ENCODE measurements at places on chromosomes 3 and 15.

DNA sequence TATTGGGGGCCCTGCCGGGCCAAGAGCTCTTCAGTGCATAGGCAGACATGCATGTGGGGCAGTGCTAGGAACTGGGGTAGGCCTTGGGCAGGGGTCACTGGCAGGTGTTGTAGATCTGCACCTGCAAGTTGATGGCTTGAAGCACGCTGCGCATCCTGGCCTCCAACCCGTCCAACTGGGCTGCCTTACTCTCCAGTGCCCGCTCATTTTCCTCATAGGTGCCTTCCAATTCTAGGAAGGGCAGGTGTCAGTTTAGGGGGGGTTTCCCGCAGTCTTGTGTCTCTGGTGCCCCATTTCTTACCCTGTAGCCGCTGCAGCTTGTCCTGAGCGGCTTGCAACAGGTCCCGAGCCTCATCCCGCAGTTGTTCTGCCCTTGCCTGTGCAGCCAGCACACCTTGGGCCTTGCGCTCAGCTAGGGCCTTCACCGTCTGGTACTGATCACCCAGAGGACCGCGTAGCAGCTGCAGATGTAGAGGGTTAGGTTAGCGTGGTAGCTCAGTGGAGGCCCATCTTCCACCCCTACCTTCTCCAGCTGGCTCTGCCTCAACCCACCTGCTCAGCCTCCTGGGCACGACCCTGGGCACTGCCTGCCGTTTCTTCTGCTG is 611 bp upstream of the USP19 start:
- no peak for DNase-seq

DNA sequence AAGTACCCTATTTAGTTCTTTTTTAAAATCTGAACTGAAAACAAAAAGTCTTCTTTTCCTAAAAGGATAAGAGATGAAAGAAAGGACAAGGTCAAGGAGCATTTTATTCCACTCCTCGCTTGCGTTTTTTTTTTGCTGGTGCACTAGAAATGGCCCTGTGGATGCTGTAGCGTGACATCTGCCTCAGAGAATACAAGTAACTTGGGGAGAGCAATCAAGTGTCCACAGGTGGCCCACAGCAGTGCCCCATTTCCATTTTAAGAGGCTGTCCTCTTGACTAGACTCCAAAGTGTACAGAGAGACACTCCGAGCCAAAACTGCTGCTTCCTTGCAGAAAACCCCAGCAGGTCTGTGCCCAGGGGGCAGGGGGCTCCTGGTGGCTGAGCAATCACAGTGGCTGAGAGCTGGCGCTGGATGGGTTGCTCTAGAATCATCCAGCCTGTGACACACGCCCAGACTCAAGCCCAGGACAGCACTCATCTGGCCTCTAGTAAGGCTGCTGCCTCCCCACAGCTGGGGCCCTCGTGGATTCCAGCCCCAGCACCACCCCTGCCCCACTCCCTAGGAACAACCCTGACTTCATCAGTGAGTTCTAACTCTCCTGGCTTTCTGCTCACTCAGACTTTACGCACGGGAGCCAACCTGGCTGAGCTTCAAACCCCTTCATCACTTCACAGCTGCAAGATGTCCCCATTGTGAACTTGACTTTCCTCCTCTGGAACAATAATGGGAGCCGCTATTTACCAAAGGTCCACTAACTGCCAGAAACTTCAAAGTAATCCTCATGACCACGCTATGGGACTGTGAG is 71.1 kb upstream of the SPATA12 start:
- no peak for DNase-seq

DNA sequence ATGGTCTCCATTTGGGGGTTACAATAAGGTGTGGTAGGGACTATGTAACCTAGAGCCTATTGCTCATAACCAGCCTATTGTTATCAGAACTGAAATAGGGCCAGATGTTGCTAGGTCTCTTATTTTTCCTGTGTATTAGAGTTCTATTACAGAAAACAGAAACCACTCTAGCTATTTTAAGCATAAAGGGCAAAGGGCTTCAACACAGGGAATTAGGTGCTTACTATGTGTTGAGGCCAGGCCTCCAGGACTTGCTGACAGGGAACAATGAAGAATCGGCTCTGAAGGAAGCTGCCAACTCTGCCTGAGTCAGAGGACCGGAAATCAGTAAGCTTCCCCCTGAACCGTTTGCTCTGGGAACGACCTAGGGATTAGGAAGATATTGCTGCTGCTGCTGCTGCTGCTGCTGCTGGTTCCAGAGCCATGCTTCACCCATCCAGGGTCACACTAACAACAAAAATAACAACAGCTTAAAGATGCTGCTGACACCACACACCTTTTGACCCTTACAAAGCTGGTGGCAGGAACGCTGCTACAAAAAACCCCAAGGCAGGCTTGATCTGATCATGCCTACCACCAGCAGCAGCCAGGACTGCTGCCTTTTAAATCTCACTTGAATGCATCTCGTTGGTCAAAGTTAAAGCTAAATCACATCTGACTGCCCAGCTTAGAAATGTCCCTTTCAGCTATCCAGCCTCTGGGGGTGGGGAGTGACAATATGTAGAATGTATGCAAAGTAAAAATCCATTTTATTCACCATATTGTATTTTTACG is 276.9 kb upstream of the IL12A start:
- DNase-seq: no peak

DNA sequence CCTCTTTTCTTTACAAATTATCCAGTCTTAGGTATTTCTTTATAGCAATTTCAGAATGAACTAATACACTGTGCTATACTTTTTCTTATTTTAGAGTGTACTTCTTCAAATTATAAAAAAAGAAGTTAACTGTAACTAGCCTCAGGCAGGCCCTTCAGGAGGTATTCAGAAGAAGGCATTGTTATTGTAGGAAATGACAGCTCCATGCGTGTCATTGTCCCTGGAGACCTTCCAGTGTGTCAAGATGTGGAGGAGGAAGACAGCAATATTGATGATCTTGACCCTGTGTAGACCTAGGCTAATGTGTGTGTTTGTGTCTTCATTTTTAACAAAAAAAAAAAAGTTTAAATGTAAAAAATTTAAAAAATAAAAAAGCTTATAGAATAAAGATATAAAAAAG is 55.5 kb downstream of the IL12A start:
- no peak for DNase-seq

DNA sequence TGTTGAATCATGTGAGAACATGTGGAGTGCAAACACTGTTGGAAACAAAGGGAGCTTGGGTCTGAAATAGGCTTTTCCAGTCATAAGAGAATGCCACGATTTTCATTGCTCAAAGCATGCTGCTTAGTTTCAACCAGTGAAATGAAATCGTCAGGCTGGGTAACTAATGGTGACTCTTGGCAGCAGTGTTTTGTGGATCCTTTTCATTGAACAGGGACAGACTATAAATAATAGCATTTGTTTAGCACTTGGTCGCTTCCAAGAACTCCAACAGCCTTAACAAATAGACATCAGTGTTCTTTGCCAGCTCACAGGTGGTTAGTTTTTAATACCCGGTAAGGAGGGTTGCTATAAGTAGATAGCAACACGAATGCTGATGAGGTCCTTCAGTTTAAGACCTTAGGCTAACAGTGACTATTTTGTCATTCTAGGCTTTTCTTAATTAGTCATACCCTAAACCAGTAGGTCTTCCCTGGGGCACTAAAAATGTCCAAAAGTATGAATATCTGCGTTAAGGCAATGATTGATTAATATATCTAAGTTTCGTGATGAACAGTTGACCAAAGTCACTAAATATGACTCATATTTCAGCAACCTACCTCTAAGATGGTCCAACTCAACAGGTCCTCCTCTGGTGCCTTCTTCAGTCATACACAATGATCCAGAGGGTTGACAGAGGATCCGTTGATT is 15.8 kb downstream of the TP63 start:
- no peak for DNase-seq

- DNase-seq: no peak
Observed at GRCh38 chr3:54986294-54986693, 58.4 kb upstream of the LRTM1 start.

DNA sequence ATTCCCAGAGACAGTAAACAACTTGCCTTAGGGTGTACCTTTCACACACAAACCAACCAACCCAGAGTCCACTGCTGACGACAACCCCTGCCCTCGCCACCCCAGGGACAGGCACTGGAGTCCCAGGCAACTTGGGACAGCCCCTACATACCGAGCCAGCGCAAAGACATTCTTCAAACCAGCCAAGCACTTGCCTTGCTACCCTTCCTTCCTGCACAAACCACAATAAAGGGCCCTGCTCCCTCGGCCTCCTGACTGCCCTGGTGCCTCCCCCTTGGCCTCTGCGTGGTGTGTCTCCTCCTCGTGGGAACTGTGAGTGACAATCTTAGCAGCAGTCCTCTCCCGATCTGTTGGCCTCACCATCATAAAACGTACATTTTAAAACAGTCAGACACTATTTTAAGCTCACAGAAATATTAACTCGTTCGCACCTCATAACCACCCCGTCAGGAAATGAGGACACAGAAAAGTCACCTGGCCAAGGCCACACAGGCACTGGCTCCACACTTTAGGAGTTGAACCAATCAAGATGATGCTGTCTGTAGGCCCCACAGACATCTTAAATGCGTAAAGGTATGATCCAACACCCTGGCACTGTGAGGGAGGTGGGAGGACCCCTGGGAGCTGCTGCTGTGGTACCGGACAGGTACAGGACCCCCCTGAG is 113.8 kb downstream of the ADCY5 start:
- DNase-seq: no peak

DNA sequence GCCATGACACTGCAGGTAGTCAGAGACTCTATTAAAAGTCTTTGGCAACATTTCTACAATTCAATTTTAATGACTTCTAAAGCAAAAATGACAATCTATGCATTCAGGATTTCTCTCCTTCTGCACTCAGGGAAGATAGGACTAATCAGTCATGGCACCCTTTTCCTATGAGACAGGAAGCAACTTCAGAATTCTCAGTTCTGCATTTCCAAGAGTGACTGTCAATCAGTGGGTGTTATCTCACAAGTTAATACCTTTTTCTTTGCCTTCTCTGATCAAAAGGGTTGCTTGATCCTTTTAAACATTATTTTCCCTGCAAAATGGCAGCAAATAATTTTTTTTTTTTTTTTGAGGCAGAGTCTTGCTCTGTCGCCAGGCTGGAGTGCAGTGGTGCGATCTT is 7.8 kb upstream of the ICE2 start:
- DNase-seq: no peak

DNA sequence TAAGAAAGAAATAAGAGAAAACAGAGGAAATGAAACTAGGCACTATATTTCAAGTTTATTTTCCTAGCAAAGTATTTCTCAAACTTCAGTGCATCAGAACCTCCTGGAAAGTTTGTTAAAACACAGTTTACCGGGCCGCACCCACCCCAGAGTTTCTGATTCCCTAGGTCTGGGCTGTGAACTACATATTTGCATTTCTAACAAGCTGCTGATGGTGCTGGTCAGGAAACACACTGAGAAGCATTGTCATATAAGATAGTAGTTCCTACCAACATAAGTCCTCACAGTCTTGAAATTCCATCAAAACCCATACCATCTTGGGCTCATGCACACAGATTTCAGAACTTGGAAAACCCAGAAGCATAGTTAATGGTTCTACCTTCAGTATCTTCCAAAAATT is 8.3 kb downstream of the SLC9A9 start:
- DNase-seq: no peak

DNA sequence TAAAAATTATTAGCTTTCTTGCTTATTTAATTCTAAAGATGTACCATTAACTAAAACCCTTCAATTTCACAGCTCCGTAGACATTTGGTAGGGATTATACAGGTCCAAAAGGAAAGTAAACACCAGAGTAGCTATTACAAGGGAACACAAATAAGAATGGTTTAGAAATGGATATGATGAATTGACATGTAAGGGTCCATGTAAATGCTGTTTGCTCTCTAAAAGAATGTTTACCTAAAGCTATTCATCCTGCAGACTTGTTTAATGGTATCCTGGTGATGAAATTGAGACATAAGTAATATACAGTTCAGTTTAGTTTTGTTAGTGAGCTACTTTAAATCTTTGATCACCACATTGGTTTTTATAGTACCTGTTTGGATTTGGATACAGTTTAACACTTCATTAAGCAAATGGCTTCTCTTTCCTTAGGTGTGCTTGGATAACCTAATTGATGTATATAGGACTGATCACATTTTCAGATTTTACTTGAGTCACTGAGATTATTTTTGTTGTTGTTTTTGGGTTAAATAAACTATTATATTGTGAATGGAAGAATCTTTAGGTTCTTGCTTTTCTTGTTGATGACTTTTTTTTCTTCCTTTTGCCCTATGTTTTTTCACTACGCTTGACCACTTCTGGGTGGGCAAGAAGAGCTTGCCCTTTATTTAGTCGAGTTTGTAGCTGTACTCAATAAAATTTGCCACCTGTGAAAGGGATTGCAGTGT is 115.4 kb downstream of the TCF12 start:
- no peak for DNase-seq

DNA sequence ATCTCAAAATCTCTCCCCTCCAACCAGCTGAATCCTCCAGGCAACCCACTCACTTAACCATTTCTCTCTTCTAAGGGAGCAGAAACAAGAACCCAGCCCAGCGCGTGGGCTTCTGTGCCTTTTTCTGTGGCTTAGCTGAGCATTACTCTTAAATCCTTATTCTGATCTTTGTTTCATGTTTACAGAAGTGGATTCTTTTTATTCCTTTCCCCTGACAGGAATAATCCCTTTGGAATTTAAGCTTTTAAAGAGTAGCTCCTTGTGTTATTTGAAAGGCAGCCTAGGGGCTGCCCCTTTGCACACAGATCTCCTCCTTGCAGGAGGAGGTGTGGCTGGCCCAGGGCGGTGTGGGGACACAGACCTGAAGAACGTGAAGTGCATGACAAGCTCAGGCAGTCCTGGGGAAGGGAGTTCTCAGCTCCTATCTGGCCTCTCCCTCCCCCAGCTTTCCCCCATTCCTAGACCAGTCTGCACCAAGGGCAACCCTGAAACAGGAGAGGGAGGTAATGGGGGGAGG is 77.1 kb upstream of the UBE2E1 start:
- no peak for DNase-seq

DNA sequence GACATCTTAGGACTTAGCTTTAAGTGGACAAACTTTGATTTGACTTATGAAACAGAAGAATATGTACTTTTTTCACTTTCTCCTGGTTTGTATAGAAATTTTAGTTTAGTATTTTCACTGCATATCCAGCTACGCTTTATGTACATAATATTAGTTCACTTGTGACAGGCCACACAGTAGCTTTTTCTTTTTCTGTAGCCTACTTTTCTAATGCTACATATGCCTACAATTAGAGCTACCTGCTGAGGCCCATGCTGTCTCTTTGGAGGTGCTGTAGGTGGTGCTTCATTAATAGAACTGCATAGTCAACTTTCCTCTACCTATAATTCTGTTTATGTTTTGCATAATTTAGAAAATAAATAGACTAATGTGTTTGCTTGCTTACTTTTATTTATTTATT is 191.6 kb downstream of the NLGN1 start:
- no peak for DNase-seq

Measured in AML-193 (cell line).